ENCODE measurements at places on chromosomes 2 and 18. TPM values are rescaled to one million over a fixed set of nuclear protein-coding genes. Genes with fewer than 3 reads are reported as not detected.

Gene NYAP2
- total RNA-seq: not detected

Gene COL6A3
- total RNA-seq: 47.6 TPM

Gene VIT
- not detected for total RNA-seq

Gene TXNL1
- total RNA-seq: 61.4 TPM

Gene IL18RAP
- total RNA-seq: not detected

Gene ST8SIA5
- total RNA-seq: 0.34 TPM
